ENCODE measurements at places on chromosomes 5 and 9. TPM values are rescaled to one million over a fixed set of nuclear protein-coding genes. Genes with fewer than 3 reads are reported as not detected.

The HAND1 gene
- 0.47 TPM for total RNA-seq

The PCDHGB1 gene
- 9.6 TPM for total RNA-seq

The GDA gene
- total RNA-seq, result 1.2 TPM

The FOXD4L5 gene
- not detected for total RNA-seq

The OGN gene
- total RNA-seq, result not detected

The TNFSF8 gene
- total RNA-seq, result not detected

The RAD50 gene
- total RNA-seq, result 34.9 TPM

The PDE8B gene
- 1.1 TPM for total RNA-seq

The PHYHD1 gene
- 4.4 TPM for total RNA-seq

The BTNL9 gene
- 37.9 TPM for total RNA-seq

The PCDHGB5 gene
- 9.3 TPM for total RNA-seq

The ERCC8 gene
- total RNA-seq, result 17.6 TPM

The SLC25A2 gene
- 1.9 TPM for total RNA-seq

The KCNIP1 gene
- total RNA-seq, result 0.47 TPM

The CARTPT gene
- not detected for total RNA-seq

The MRRF gene
- 16.9 TPM for total RNA-seq

The CTXN3 gene
- total RNA-seq, result not detected
